ENCODE measurements at places on chromosomes 5 and 9. TPM values are rescaled to one million over a fixed set of nuclear protein-coding genes. Genes with fewer than 3 reads are reported as not detected.

Gene TLX3
- total RNA-seq: not detected

Gene FYB1
- 9.4 TPM for total RNA-seq

Gene ADGRD2
- total RNA-seq: not detected

Gene DOCK2
- total RNA-seq: 3.1 TPM

Gene MED7
- 16.6 TPM for total RNA-seq

Gene RETREG1
- total RNA-seq: 2.6 TPM
